ENCODE measurements at places on chromosomes 13 and 19.

DNA sequence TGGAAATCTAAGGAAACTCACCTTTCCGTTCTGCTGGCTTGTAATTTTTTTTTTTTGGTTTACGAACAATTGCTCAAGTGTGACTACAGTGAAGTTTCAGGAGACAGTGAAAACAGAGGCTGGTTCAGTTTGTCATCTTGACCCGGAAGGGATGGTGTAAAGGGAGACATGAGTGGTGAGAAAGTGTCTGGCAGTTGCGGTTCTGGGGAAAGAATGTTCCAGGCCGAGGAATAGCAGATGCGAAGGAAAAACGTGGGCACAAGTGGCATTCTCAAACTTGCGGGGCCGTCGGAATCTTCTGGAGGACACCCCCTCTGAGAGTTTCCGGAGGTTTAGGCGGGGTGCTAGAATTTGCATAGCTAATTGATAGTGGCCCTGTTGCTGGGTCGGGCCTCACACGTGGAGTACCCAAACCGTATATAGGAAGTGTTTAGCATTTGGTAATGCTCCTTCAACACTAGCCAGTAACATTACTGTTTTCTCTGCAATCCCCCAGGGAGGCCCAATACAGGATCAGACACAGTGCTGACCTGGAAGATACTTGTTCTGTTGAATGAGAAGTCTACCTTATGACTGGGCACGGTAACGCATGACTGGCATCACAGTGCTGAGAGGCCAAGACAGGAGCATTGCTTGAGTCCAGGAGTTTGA lies 2.8 kb upstream of the TNFSF9 start:
- DNase-seq, result no peak

- DNase-seq, result no peak
Observed at GRCh38 chr19:30685426-30686000, 313.3 kb downstream of the ZNF536 start.

DNA sequence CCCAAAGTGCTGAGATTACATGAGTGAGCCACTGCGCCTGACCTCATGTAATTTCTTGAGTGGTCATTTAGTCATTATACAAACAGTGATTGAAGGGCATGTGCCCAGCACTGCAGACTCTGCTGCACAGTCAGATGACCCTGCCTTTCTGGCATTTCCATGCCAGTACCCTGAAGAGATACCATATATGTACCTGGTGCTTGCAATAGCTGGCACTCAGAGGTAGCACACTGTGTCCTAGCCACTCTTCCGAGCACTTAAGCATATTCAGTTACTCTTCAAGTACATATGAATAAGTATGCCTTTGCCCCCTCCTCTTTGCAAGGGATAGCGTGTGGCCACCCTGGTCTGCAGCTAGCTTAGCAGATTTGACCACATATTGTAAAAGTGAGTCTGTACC lies 15.5 kb downstream of the STX10 start:
- DNase-seq, result no peak

- no peak for DNase-seq
Observed at GRCh38 chr13:57418067-57418677, 213.4 kb upstream of the PCDH17 start.

GRCh38 chr19:57747472-57747807 lies 825 bp downstream of the ZNF776 start:
- no peak for DNase-seq

DNA sequence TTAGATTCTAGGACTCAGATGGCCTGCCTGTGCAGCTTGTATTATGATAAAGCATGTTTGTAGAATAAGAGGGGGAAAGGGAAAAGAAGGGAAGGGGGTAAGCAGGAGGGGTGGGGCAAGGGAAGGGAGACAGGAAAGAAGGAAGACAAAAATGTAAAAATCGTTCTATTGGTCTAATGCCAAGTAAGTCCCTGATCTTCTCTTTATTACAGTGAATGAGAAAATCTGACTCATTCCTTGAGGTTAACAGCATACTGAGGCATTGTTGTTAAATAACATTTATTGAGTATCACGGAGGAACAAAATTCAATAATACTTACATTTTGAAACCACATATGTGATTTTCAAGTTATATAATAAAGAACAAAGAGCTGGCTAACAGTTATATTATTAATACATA lies 1534.7 kb downstream of the OLFM4 start:
- no peak for DNase-seq

DNA sequence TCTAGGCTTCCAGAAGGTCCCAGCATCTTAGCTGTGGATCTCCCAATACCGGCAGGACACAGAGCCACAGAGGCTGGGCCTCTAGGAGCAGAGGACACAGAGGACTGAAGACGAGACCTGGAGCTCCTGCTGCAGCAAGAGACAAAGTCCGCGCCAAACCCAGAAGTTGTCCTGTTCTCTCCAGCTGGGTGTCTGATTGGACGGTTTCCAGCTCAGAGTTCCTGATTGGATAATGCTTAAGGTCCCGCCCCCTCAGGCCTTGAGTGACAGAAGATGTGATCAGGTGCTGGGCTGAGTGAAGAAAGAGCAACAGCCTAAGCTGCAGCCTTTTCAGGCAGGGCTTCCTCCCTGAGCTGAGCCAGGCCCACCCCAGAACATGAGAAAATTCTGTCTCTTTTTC lies 59.9 kb upstream of the ZNF85 start:
- no peak for DNase-seq

GRCh38 chr19:10344780-10345179 lies 5.4 kb upstream of the ICAM3 start:
- DNase-seq, result no peak

DNA sequence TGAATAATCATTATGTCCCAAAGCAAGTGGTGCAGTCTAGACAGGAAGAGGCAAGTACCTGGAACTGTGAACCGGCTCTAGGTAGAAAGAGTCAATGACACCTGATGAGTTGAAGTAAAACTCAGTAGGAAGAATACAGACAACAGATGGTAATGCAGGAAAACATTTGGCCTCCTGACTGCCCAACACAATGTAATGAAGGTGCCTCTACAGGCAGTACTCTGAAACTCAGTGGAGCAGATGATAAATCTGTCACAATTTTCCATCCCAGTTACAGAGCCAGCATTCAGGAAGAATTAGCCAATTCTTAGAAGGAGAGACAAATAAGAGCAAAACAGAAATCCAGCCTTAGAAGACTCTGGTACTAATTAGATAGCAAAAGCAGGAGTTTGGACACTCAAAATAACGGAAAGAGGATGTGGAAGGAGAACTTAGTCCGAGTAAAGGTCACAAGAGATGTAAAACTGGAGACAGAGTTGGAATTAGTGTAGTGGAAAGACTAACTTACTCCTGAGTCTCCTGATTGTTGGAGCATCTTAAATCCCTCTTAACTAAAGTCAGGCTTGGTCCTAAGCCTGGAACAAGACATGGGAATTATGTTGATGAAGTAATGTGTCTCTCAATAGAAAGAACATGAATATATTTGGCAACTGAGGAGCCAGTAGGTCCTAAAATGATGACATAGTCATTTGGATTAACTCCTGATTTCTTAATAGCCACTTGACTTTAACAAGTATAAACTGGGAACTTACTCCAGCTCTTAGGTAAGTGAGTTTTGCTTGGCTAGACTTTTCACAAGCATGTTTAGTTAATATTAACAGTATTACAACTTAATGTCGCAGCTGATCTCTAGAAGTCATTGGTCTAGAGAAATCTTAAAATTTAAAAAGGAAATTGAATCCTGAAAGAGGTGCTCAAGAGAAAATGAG lies 457.3 kb upstream of the MIR17HG start:
- DNase-seq, result no peak

GRCh38 chr19:1407528-1408299 lies at the start of gene DAZAP1:
Gene DAZAP1 (plus strand): TSS chr19:1407586. CDS start chr19:1407774, 188 bp downstream.
- DNase-seq, result no peak

DNA sequence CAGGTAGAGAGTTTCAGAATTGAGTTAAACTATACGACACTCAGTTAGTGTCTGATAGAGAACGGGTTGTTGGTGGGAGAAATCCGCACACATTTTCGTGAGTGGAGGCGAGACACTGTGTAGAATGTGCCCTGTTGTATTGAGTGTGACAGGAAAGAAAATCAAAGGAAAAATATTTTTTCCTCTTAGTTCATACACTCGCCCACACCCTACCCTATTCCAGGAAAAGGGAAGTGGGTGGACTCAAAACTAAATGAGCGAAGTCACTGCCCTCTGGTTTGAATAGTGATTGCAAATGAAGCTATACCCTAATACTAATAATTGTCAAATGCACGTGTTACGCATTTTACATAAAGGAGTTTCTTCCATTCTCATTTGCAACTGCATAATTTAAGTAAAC lies 2.0 kb downstream of the ZNF347 start:
- DNase-seq, result no peak

GRCh38 chr13:97426695-97427094 lies 7.3 kb upstream of the RAP2A start:
- no peak for DNase-seq

DNA sequence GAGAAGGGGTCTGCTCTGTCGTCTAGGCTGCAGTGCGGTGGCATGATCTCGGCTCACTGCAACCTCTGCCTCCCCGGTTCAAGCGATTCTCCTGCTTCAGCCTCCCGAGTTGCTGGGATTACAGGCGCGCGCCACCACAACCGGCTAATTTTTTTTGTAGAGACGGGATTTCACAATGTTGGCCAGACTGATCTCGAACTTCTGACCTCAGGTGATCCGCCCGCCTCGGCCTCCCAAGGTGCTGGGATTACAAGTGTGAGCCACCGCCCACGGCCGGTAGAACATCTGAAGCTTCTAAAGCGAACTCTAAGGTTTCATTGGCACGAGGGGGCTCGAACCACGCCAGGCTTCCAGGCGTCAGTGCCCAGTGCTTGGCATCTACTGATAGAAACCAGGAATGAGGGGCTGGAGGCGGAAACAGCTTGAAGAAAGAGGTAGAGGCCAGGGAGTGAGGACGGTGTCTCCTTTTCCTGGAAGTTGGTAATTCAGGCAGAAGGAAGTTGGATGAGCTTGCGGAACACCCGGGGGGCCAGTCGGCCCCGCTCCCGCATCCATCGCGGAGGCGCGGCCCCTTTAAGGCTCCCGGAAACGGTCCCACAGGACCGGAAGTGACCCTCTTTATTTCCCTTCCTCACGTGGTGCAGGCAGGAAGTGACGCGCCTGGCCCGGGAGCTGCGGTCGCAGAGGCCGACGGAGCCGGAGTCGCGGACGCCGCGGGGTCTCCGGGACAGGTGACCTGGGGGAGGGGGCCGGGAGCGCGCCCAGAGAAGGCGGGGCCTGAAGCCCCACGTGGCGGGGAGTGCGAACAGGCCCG lies at the start of gene CCDC9:
CCDC9 (plus strand) TSS at position 647 of the 814 bp plus-strand sequence. CDS start 1,876 bp downstream, outside the sequence.
- no peak for DNase-seq

GRCh38 chr13:23570099-23570920 lies at the start of gene TNFRSF19:
Gene TNFRSF19 (plus strand): TSS chr13:23570412. CDS start chr13:23590184, 19,772 bp downstream.
- DNase-seq, result no peak

GRCh38 chr19:15109768-15110417 lies 2.7 kb downstream of the SYDE1 start:
- DNase-seq, result no peak

All from cortex of kidney (tissue), 1 donor.